ENCODE measurements at places on chromosomes 4 and X. TPM values are rescaled to one million over a fixed set of nuclear protein-coding genes. Genes with fewer than 3 reads are reported as not detected.

Gene FAM13A
- 2.7 TPM for polyA plus RNA-seq

GRCh38 chrX:106933538-106933961 lies 13.3 kb downstream of the CLDN2 start:
- no peaks in the 10 kb centered on the region for H3K4me1 ChIP-seq
- no peaks in the 10 kb centered on the region for H3K27me3 ChIP-seq
- no peaks in the 10 kb centered on the region for H3K36me3 ChIP-seq
- DNase-seq: no peak
- H3K4me3 ChIP-seq: no peak overlapping the region

GRCh38 chr4:6773616-6774540 lies 8.6 kb upstream of the KIAA0232 start:
- no peak overlapping the region for H3K27ac ChIP-seq
- H3K36me3 ChIP-seq: no peaks in the 10 kb centered on the region
- DNase-seq: no peak
- H3K27me3 ChIP-seq: no peaks in the 10 kb centered on the region
- no peak overlapping the region for H3K4me3 ChIP-seq

DNA sequence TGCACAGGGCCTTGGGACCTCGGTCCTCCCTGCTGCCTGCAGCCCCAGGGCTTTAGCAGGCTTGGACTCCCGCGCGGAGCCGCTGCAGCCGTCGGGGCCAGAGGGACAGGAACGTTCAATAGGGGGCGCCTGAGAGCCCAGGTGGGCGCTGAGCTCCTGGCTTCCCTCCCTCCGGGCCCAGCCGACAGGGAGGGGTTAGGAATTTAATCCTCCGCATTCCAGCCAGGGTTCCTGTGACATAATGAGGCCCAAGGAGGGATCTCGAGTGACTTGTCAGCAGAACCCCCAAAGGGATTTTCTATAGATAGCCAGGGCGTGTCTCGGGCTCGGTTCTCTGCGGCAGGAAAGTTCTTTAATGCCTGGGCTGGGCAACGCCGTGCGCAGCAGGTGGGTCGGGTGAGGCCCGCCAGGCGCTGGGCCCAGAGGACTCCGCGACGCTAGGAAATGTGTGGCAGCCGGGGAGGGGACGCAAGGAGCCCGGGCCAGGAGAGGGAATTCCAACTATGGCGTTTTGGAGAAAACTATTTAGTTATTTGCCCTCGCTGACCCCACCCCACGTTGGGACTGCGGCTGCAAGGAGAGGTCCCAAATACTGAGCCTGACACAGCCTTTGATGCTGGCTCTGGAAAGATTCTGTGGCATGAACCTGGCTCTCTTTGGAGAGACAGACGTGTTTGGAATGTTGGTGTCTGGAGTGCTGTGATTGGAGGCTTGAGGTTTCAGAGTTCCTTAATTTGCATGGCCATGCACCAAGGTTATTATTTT lies 285.2 kb upstream of the GATB start:
- no peaks in the 10 kb centered on the region for H3K36me3 ChIP-seq
- H3K27ac ChIP-seq: no peak overlapping the region
- H3K4me1 ChIP-seq: peaks cover 3% of the 10 kb centered on the region
- H3K4me3 ChIP-seq: no peak overlapping the region
- peaks cover 17% of the 10 kb centered on the region for H3K27me3 ChIP-seq
- DNase-seq: no peak

DNA sequence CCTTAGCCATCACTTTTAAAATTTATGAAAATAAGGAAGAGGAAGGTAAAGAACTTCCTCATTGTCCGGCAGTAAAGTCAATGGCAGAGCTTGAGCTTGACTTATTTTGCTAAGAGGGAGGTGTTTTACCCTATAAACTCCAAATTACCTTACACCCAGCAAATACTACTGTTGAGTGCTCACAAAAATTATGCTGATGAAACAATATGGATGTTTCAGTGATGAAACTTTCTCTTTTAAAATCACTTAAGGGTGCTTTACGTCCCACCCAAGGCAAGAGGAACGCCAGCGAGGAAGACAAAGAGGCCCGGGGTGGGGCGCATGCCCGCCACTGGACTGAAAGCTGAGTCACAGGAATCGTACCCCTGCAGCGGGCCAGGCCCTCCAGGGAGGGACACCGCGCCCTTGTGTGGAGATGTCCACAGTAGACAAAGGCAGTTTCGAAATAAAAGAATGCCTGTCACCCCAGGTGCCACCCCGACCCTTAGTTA lies 560 bp upstream of the TMSB4X start:
- peak overlapping the region; percentile 79 for H3K4me3 ChIP-seq
- DNase-seq: peak; percentile 90
- H3K27me3 ChIP-seq: no peaks in the 10 kb centered on the region
- H3K4me1 ChIP-seq: peaks cover 49% of the 10 kb centered on the region
- peaks cover 24% of the 10 kb centered on the region for H3K36me3 ChIP-seq

- no peaks in the 10 kb centered on the region for H3K27me3 ChIP-seq
- H3K4me1 ChIP-seq: no peaks in the 10 kb centered on the region
- no peaks in the 10 kb centered on the region for H3K36me3 ChIP-seq
Observed at GRCh38 chrX:45140812-45141211, 59.9 kb downstream of the DIPK2B start.

DNA sequence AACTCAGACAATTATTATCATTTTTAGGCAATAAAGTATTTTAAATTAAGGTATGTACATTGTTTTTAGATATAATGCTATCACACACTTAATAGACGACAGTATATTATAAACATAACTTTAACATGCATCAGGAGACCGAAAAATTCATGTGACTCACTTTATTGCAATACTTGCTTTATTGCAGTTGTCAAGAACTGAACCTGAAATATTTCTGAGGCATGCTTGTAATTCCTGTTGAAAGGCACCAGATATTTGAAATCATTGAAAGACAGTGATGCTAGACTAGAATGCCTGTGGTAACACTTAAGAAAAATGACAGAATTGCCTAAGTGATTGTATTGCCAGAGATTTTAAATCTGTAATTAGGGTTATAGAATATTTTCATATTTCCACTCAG lies 175.6 kb upstream of the MAGEB2 start:
- no peaks in the 10 kb centered on the region for H3K27me3 ChIP-seq
- DNase-seq: no peak
- H3K4me3 ChIP-seq: no peak overlapping the region
- H3K27ac ChIP-seq: no peak overlapping the region
- no peaks in the 10 kb centered on the region for H3K36me3 ChIP-seq

DNA sequence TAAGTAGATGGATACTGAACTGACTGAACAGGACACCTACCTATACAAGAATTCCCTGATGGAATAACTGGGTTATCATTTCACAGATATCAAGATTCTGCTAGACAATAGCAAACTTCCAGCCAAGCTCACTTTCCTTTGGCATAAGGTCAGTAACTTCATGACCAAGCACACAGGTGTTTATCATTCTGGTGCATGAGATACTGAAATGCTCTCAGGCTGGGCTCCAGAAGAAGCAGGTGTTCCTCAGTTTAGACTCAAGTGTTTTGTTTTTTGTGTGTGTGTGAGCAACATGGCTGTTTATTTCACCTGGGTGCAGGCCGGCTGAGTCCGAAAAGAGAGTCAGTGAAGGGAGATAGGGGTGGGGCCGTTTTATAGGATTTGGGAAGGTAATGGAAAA lies 201.5 kb upstream of the SPOCK3 start:
- no peaks in the 10 kb centered on the region for H3K27me3 ChIP-seq
- no peak overlapping the region for H3K27ac ChIP-seq
- no peaks in the 10 kb centered on the region for H3K36me3 ChIP-seq
- no peak overlapping the region for H3K4me3 ChIP-seq
- no peak for DNase-seq

Gene CYBB
- polyA plus RNA-seq: 30.5 TPM

Gene DOK7
- polyA plus RNA-seq: 13.5 TPM

DNA sequence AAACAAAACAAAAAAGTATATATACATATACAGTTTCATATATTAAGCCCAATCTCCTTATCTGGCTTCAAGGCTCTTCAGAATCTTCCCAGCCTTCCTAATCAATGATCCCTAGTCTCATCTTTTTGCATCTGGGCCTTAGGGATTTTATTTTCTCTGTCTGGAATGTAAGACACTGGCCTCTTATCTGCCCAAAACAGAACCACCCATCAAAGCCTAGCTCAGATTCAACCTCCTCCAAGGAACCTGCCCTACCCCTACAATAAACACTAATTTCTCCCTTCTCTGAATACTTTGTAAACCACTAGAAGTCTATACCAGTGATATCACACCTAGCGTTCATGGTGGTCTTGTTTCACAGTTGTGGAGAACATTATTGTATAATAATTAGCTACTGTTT lies 23.2 kb upstream of the GAB1 start:
- no peak for DNase-seq
- no peak overlapping the region for H3K4me3 ChIP-seq
- H3K27ac ChIP-seq: no peak overlapping the region
- H3K4me1 ChIP-seq: no peaks in the 10 kb centered on the region
- H3K36me3 ChIP-seq: no peaks in the 10 kb centered on the region

DNA sequence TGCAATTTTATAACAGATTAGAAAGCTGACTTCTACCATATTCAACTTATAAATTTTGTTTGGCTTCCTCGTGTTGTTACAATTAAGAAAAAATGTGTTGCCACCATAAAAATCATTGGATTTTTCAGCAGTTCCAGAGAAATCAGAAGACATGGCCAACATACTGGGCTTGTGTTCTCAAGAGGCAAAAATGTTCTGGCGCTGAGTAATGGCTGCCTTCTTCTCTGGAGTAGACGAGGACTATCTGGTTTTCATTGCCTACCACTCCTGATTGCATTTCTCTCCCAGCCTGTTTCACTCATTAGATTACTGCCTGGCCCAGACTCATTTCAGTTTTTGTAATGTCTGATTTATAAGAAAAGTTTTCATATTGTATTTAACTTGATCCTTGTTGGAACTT lies 122.3 kb downstream of the ARHGAP10 start:
- no peak for DNase-seq
- H3K36me3 ChIP-seq: no peaks in the 10 kb centered on the region
- peaks cover 5% of the 10 kb centered on the region for H3K4me1 ChIP-seq
- H3K4me3 ChIP-seq: no peak overlapping the region

DNA sequence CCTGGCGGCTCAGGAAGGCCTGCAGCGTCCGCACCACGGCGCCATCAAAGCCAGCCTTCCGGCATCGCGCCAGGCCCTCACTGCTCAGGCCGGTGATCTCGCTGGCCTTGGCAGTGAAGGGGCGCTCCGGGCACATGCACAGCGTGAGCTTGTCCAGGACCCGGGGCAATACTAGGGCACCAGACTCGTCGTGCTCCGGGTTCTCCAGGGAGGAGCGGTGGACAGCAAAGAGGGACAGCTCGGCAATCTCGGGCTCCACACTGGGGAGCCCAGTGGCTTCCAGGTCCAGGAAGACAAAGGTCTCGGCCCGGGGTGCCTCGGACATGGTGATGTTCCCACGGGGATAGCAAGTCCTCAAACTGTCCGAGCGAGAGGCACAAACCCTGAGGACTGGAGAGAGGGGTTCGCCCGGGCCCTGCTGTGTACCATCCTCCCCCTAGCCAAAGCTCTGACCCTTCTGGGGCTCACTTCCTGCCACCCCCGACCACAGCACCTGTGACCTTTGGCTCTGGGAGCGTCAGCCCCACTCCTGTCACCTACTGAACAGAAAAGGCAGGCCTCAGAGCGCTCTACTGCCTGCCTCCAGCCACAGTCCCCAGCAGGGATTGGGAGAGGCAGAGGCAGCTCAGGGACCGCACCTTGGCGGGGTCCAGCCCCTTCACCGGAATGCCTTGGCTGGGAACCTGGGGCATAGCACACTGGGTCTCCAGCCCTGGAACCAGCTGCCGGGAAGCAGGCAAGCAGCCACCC lies 575 bp downstream of the TREX2 start:
- H3K27ac ChIP-seq: no peak overlapping the region
- no peaks in the 10 kb centered on the region for H3K27me3 ChIP-seq
- no peaks in the 10 kb centered on the region for H3K4me1 ChIP-seq

DNA sequence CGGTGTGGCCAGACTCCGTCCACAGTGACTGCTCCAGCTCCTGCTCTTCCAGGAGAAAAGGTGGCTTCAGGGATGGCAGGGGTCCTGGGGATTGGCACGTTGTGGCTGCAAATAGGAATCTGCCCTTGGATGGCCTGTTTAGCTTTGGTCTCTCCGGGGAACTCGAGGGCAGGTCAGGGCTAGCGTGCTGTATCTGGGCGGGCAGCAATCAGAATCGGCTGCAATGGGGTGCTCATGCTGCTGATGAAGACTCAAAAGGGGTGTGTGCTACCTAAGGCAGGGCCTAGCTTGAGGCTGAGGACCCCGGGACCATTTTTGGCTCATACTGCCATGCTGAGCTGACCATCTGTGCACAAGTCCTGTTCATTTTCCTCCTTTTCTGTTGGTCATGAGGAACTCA lies 51.3 kb downstream of the RGS12 start:
- DNase-seq: no peak
- H3K27ac ChIP-seq: no peak overlapping the region
- no peaks in the 10 kb centered on the region for H3K36me3 ChIP-seq
- H3K4me3 ChIP-seq: no peak overlapping the region
- H3K4me1 ChIP-seq: peaks cover 6% of the 10 kb centered on the region
- no peaks in the 10 kb centered on the region for H3K27me3 ChIP-seq

DNA sequence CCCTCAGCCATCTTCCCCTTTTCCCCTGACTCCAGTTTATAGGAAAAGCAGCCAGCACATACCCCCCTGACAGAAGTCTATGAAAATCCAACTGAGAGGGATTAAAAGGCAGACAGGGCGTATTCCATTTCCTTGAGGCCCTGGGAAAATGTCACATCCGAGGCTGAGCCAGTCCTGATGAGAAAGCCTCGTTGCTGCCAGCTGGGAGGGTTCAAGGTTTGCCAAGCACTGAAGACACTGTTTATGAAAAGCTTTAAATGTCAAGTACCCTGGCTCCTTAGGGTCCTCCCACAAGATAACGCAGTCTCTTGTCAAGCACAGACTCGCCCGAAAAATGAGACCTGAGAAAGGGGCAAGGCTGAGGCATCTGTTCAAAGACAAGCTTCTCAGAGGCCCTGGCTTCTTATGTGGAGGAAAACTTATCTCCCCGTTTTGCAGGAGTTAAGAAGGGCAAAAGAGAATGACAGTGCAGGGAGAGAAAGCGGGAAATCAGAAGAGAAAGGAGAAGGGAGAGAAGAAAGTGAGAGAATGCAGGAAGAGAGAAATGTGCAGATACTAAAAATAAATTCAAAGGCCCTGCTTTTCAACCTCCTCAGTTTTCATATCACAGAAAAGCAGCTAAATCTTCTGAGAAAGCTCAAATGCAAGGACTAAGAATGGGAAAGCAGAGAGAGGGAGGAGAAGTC lies 44.7 kb downstream of the SCD5 start:
- peak; percentile 36 for DNase-seq
- no peak overlapping the region for H3K4me3 ChIP-seq
- no peaks in the 10 kb centered on the region for H3K27me3 ChIP-seq
- H3K36me3 ChIP-seq: no peaks in the 10 kb centered on the region
- peak overlapping the region; percentile 30 for H3K27ac ChIP-seq

- no peaks in the 10 kb centered on the region for H3K36me3 ChIP-seq
- peak; percentile 95 for DNase-seq
- no peak overlapping the region for H3K4me3 ChIP-seq
Observed at GRCh38 chr4:6720202-6720699, 4.3 kb downstream of the BLOC1S4 start.

DNA sequence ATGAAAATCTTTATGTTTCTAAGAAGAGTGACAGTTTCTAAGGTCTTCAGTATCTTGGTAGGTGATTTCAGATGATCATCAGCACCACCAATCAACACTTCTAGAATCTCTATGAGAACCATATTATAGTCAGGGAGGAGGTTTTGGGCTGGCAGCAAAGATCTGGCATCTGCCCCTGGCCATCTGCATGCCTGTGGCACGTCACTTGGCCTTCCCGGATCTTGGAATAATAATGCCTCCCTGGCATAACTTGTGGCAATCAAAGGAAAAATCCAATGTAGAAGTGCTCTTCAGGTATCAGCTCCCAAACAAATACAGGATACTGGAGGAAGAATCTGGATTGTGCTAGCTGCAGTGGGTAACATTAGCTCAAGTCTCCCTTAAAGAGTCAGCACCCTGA lies 57.3 kb downstream of the RASL11B start:
- DNase-seq: no peak
- H3K36me3 ChIP-seq: no peaks in the 10 kb centered on the region
- no peaks in the 10 kb centered on the region for H3K4me1 ChIP-seq
- H3K27ac ChIP-seq: no peak overlapping the region
- no peak overlapping the region for H3K4me3 ChIP-seq

All from spleen (tissue), 13 donors.